Stimulated activated CD4-positive, alpha-beta T cell treated with anti-CD3 and anti-CD28 coated beads, Interleukin-12 subunit alpha, Interleukin-12 subunit beta, amount 100 ng/mL, for 24 hours (primary cell): ENCODE measurements at places on chromosomes 16 and 17.

DNA sequence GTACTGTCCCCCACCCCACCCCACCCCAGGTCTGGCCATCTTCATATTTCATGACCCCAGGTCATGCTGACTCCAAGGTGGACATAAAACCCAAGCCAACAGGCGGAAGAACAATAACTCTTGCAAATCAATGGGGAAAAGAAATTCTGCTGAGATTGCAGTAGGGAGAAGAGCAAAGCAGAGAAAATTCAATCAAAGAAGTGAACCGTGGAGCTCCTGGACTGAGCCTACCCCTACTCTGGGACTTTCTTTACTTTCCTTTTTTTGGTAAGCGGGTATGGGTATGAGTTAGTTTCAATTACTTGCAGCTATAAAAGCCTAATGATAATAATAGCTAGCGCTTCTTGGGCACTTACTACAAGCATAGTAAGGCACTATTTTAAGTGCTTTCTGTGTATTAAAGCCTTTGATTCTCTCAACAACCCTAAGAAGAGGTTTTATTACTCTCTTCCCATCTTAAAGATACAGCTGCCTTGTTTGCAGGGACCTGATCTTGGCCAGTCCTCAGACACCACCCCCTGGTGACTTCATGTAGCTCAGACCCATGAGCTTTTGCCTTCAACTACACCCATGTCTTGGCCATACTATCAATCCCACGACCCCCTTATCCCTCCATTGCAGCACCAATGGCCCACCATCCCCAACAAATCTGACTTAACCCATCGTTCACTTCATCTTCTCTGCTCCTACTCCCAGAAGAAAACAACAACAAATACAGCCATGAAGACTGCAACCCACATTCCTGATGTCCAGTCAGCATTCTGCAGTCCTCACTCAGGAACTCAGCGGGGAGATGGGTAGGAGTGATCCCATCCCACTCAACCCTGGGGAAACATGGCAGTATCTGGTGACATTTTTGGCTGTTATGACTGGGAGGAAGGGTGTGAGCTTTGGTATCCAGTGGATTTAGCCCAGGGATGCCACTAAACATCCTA lies 4.4 kb downstream of the GGA2 start:
- no peak for DNase-seq

DNA sequence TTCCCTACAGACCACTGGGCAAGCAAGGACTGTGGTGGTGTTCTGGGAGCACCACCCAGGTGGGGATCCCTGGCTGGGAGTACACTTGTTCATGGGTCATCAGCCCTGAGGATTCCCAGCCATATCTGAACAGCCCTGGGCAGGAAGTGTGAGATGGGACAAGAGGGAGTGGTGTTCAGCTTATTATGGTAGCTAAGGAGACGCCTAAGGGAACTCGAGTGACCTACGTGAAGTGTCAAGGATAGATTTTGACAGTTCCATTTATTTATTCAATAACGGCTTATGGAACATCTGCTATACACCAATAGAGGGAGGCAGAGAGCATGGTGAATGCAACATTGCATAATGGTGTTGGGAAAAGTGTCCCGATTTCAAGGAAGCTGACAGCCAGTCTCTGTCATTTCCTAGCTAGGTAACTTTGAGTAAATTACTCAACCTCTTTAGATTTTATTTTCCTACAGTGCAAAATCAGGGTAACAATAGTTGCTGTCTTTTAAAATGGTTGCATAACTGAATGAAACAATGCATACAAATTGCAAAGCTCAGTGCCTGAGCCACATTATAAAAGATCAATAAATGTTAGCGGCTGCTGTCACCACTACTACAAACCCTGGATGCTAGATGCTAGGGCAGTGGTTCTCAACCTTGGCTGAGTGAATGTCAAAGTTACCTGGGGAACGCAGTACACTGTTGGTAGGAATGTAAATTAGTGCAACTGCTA lies 534.1 kb downstream of the GRIN2A start:
- no peak for DNase-seq

- DNase-seq, result no peak
These were observed 28.6 kb upstream of the ITGA3 start for GRCh38 chr17:50027172-50027880.

DNA sequence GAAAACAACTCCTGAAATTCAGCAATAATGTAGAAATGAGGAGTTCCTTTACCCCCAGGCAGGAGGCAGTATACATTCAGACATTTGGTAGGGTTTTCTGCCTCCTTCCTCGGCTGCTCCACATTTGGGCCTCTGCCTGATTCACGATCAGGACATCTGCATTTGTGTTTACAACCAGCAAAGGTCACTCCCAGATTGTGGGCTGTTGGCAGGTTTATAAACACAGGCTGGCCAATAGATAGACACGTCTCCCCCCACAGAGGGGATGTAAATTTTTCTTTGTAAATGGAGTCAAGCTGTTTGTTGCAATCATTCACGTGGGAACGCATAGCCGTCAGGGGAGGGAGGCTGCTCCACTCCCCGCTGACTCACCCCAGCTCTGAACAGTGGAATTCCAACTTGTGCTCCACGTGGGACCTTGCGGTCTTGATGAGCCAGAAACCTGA lies 252.1 kb upstream of the N4BP1 start:
- DNase-seq, result no peak

DNA sequence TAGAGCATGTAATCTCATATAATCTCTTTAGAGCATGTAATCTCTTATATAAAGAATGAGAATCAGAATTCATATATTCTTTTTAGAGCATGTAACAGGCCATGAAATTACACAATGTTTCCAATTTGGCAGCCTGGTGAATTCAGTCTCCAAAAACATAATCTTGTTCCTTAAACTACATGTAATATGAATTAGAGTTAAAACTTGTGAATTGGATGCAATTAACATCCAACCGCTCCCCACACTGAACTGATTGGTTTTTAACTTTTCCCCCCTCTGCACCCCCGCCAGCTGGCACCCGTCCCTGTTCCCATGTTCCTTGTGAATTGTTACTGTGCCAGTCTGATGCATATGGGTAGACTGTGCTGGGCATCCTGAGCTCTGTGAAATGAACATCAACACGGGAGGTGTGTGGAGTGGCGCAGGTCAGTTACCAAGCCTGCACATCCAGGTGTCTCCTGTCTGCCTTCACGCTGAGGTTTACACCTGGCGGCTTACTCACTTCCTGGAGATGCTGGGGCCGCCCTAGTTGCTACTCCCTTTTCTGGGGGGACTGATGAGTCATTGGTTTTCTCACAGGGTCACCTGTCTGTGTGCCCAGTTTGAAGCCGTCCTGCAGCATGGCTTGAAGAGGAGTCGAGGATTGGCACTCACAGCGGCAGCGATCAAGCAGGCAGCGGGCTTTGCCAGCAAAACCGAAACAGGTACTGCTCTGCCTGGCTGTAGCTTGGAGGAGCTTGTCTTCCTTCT lies 50.4 kb downstream of the SNX29 start:
- no peak for DNase-seq

DNA sequence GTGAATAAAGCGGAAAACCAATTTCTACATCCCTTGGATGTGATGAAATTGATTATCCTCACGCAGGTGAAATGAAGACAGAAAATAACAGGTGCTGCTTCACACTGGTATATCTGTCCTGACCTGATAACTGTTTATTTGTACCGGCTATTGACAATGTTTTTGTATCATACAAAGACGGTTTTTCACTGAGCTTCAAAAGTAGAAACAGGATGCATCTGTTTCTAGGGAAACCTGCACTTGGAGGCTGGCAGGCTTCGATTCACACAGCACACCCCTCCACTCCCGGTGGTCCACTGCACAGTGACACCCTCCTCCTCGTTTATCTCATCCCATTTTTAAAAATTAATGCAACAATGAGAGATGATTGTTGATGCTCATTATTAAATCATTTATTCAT lies 104.5 kb downstream of the CPPED1 start:
- DNase-seq, result no peak

DNA sequence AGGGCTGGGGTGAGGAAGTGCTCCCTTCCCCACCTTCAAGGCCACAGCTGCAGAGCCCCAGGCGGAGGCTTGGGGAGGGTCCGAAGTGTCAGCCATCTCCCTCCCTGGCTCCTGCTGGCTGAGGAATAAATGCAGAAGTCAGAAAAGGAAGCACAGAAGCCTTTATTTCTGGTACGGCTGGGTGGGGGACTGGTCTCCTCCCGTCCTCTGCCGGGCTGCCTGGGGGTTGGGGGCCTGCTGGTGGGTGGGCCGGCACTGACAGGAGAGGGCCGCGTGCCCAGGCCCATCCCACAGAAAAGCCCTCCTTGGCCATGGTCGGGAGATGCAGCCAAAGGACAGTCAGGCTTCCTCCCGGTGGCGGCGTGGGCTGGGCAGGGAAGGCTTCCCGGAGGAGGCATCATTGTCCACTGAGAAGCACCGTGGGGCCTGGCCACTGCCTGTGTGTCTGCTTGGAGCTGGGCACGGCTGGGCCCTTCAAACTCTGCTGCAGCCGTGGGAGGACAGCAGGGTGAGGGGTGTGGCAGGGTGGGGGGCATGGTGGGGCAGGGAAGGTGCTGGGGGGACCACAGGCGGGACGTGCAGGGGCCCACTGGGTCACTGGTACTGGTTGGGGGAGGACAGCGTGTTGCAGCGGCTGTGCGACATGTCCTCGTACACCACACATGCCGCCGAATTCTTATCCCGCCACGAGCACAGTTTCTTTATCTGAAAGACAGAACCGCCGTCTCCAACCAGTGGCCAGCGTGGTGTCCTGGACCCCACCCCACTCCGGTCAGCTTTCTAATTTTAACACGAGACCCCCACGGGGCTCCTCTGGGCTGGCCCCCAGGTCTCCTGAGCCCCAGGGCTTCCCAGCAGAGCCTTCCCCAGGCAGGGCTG lies 2.4 kb downstream of the CD7 start:
- no peak for DNase-seq

DNA sequence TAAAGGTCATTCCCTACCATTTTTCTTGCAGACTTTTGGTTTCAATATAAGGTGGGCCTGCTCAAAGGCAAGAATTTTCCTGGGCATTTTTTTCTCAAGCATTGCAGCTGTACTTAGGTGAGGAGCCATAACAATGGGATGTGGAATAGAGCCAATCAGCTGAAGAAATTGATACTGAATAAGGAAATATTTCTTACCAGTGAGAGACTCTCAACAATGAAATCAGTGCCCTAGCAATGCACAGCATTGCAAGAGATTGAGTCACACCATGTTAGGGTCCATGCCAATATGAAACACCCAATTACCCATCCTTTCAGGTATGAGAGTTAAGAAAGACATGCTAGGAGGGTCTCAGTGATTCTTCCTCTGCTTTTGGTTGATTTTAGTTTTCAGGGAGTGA lies 237.6 kb downstream of the SOX9 start:
- DNase-seq, result no peak

DNA sequence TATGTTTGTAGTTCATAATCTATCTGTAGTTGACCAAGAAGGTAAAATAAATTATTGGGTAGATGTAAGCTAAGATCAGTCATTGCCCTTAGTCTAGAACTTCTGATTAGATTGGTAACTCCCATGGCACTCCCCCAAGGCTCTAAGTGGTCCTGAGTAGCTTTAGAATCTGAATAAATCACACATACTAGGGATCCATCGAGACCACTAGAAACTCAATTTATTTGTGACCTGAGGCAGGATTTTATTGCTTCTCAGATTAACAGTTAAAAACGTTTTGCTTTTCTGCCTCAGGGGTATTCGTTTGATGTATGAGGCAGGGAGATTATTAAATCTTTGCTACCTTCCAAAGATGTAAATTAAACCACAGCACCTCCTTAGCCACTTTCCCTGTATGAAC lies 24.9 kb downstream of the CMTR2 start:
- DNase-seq, result no peak

DNA sequence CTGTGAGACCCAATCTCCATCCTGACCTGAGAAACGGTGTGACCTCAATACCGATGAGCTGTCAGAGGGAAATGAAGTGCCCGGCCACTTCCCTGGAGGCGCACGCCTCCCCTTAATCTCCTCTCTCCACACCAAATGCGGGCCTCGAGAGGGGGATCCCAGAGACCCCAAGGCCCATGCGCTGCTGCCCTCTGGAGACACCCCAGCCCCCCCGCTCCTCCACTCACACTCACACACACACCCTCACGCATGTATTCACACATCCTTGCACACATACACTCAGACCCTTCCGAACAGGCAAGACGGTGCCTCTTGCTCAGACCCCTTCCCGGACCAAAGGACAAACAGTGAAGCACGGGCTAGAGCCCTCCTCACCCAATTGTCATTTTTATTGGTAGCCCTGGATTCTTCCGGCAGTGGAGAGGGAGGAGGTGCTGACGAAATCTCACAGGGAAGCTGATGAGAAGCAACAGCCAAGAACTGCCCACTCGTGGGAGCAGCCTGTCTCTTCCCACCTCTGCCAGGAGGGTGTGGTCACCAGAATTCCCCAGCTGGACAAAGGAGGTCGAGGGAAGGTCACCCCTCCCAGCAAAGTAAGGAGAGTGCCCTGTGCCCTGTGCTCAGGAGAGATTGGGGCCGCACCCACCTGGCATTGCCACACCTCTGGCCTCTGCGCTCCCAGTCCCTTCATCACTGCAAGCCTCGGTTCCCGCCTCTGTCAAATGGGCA lies 136.0 kb upstream of the TNRC6C start:
- no peak for DNase-seq

DNA sequence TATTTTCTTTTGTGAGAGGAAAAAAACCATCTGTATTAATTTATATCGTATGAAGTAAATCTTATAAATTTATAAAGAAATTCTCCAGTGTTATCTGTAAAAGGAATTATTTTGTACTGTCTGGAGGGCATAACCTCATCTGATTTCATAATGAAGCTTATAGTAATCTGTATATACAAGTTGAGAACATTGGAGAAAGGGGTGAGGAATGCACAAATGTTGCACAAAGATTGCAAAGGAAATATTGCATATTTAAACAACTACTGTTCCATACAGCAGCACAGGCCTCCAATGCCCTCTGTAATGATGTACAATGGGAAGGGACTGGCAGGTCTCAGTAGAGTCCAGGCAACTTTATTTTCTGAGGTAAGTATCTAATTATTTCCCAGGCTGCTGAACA lies 50.8 kb upstream of the KCNJ16 start:
- no peak for DNase-seq

- no peak for DNase-seq
These were observed 27.3 kb upstream of the WFDC1 start for GRCh38 chr16:84267380-84267779.

GRCh38 chr16:49499869-49500610 lies 126.4 kb downstream of the C16orf78 start:
- no peak for DNase-seq
